ENCODE measurements at places on chromosomes 13 and 19.

- peak; percentile 95 for DNase-seq
Observed at GRCh38 chr19:35509861-35510625, 3.4 kb downstream of the DMKN start.

GRCh38 chr19:2627855-2628254, 74.6 kb downstream of the GNG7 start:
- DNase-seq, result no peak

- DNase-seq, result no peak
Observed at GRCh38 chr13:21719463-21719862, 48.6 kb downstream of the FGF9 start.

DNA sequence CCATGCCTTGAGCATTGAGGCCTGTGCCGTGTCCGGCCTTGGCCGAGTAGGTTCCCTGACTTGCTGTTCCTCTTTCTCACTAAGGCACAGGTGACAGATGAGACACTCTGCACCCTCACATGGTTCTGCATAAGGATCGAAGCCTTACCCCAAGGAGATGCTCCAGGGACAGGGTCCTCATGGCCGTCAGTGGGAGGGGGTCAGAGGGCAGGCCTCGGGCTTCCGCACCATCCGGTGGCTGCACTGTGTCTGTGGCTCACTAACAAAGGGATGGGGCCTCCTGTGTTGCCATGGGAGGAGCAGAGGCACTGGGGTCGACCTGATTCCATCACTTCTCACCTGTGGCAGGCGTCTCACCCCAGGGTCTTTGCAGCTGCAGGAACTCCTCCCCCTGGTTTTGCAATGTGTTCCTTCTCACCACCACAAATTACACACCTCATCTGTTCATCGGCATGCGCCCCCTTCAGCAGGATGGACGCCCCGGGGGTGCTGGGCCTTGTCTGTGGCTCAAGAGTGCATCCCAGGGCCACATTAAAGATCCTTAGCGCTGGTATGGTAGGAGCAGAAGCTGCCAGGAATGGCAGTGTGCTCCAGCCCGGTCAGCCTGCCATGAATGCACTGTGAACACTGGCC, 113.3 kb upstream of the SOX1 start:
- peak; percentile 32 for DNase-seq

GRCh38 chr13:80469853-80470381, 129.0 kb upstream of the SPRY2 start:
- no peak for DNase-seq

DNA sequence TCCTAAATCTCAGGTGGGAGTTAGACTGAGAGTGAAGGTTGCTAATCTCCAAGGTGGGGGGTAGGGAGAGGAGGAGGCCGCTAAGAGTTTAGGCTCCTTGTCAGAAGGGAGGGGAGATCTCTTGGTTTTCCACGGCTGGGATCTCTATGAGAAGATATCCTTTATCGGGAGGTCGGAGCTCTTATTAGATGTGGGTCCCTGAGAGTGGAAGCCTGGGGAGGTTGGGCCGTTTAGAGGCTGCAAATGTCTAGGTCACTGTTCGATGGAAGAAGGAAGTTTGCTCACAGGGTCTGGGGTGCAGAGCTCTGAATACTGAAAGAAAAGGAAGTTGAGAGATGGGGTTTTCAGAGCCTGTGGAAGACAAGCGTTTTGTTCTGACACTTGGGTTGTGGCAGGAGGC, 3.8 kb downstream of the MYADM start:
- DNase-seq, result no peak

- no peak for DNase-seq
Observed at GRCh38 chr13:56563663-56564062, 577.1 kb upstream of the PRR20A start.

DNA sequence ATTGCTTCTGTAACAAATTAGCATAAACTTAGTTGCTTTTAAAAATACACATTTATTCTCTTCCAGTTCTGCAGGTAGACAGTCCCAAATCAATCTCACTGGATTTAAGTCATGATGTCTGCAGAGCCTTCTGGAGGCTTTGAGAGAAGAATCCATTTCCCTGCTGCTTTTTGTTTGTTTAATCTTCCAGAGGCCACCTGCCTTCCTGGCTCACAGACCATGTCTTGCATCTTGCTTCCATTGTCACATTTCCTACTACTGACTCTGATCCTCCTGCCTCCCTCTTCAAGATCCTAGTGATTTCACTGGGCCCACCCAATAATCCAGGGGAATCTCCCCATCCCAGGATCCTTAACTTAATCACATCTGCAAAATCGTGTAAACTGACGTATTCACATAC, 473.3 kb downstream of the ITGBL1 start:
- no peak for DNase-seq

GRCh38 chr13:95588721-95589120, 36.2 kb downstream of the CLDN10 start:
- no peak for DNase-seq

GRCh38 chr19:43847884-43848283, 20.8 kb downstream of the ZNF283 start:
- no peak for DNase-seq

DNA sequence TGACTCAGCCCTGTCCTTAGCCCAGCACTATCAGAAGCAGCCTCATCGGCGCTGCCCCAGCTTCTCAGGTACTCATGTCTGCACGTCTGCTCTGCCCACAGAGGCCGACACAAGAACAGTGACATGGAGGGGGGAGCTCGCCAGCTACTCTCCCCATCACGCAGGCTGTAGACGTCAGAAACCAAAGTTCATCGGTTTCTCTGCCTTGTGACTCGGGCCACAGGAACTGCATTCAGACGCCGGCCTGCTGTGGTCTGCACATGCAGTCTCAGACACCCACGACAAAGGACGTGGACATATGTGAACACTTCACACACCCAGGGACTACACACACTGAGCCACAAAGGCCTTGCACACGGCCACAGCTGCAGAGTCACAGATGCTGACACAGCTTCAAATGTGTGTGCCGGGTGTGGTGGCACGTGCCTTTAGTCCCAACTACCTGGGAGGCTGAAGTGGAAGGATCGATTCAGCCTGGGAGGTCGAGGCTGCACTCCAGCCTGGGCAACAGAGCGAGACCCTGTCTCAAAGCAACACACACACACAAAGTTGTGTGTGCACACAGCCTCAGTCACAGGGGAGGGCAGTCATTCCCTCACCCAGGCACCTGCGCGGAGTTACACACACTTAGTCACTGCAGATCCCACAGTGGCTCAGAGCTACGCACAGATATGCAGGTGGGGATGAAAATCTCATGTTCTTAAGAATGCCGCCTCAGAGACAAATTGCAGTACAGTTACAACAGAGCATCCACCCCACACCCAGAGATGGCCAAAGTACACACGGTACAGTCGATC, 4.9 kb upstream of the ZFP36 start:
- DNase-seq, result peak; percentile 84

GRCh38 chr19:19628501-19629134, 598 bp upstream of the LPAR2 start:
- peak; percentile 92 for DNase-seq

DNA sequence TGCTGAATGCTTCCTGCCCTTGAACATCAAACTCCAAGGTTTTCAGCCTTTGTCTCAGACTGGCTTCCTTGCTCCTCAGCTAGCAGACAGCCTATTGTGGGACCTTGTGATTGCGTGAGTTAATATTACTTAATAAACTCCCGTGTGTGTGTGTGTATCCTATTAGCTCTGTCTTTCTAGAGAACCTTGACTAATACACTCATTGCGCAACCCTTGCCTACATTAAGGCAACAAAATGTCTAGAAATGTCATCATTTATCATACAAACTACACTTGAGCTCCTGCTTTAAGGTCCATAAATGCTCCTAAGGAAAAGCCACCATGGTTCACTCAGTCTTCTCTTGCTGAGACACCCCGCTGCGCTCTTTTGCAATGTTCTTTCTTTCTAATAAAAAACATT, 2861.0 kb downstream of the PCDH9 start:
- no peak for DNase-seq

DNA sequence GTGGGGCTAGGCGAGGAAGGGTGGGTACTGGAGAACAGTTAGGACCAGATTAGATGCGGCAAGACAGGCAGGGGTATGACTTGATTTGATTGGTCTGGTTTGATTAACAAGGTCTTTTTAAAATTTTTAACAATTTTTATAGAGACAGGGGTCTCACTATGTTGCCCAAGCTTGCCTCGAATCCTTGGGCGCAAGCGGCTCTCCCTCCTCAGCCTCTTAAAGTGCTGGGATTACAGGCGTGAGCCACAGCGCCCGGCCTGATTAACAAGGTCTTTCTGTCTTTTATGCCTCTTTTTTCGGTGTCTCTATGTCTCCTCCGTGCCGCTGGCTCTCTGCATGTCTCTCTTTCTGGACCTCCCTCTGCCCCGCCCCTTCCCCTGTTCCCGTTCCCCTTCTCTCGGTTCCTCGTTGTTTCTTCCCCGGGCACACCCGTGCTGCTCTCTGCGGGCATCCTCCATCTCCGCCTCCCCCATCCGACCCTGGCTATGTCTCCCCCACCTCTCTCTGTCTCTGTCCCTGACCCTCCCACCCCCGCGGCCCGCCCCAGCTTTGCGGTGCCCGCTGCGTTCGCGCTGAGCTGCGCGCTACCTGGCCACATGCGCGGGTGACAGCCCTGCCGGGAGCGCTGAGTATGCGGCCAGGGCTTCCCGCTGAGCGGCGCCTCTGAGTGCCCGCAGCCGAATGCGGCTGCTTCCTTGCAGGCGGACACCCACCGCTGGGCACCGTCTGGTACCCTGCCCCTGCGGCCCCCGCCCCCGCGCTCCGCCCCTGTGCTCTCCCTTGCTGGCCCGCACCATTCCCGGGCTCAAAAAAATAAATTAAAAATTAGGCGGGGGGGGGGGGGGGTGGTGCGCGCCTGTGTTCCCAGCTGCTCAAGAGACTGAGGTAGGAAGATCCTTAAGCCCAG, 8.1 kb upstream of the SDHAF1 start:
- peak; percentile 79 for DNase-seq

DNA sequence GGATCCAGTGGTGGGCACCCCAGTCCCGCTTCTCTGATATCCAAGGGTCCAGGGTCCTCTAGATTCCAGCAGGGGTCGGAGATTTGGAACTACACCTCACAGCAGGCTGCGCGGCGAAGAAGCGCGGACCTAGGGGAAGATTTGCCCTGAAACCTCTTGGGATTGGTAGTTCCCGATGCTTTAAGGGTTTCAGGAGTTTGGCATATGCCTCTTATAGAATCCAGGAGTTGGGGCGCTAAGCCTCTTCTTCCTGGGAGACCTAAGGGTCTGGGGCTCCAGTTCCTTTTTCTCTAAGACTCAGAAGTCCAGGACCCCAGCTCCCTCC, 349 bp downstream of the BCL2L12 start:
- DNase-seq, result no peak

DNA sequence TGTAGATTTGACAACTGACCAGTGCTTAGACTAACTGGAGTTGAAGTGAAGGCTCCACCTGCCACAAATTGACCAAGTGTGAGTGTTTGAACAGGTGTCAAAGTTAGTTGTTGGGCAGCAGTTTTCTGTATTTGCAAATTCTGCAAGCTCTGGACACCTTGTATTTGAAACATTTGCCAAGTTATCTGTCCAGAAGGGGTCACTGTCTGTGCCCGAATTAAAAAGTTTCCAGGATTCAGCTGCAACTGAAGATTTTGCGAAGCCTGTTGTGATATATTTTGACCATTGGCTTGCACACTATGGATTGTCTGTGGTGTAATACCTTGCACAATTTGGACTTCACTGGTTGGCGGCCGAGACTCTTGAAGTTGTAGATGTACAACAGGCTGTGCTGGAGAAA, 1690.7 kb downstream of the SLITRK5 start:
- DNase-seq, result no peak

DNA sequence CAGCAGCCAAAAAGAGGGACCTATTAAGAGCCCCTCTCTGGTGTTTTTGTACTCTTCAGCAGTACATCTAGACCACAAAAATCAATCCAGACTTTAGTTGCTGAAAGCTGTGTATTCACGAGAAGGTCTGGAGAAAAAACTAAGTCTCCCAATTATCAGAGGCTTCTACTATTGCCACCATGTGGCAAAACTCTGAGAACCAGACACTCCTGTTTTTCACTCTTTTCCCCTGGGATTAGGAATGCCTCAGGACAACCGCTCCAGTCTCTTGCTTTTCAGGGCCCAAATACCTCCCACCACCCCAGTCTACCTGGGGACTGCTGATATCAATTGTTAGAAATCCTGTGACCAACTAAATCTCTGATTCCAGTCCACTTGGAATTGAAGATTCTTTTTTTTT, 30.1 kb upstream of the OBI1 start:
- DNase-seq, result peak; percentile 52

GRCh38 chr13:32594157-32594738, 8.0 kb downstream of the PDS5B start:
- no peak for DNase-seq

- DNase-seq, result no peak
Observed at GRCh38 chr13:93653776-93654175, 427.2 kb downstream of the GPC6 start.

DNA sequence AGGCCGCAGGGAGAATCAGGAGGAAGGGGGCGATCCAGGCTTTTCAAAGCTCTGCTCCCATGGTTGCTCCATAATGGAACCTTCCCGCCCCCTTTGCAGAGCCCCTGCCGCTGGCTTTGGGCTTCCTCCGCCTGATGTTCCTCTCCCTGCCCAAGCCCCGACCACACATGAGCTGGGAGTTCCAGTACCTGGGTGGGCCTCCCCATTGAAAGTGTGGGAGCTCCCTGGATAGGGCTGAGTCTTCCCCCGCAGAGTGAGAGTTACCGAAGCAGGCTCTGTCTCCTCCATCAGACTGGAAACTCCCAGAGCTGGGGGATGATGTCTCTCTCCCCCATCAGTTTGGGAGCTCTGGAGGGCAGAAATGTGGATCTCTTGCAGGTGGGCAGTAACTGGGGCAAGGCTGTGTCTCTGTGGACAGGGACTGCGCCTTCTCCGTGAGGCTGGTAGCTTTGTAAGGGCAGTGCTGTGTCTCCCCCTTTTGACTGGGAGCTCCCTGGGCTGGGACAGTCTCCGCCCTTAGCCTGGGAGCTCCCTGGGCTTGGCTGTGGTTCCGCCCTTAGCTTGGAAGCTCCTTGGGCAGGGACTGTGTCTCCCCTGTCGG, 722 bp downstream of the DCAF15 start:
- DNase-seq, result peak; percentile 75

GRCh38 chr19:23547156-23547555, 139.9 kb downstream of the ZNF675 start:
- no peak for DNase-seq

DNA sequence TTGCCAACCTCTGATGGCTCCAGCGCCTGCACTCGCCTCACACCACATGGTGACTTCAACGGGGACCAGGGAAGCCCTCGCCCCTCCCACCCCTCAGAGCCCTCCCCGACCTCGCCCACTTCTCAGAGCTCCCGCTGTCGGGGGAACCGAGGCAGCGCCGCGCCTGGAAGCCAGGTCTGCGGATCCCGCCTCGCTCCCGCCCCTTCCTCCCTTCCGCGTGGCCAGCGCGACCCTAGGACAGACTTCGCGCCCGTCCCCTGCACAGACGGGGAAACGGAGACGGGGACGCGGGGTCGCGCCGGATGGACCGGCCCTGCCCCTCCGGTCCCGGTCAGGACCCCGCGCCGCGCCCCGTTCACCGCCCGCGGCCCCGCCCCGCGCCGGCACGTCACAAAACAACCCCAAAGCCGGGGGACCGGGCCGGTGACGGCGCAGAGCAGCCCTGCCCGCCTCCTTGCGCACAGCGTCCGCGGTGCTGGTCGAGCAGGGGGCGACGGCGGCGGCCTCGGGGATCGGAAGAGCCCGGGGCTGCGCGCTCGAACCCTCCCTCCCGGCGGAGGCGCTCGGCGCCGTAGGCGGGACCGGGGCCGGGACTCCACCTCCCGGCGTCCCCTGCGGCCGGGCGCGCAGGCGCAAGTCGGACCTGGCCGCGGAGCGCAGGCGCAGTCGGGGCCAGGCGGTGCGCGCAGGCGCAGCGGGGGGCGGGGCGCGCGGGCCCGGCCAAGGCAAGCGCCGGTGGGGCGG, 379 bp upstream of the CDC34 start:
- peak; percentile 94 for DNase-seq
